ENCODE measurements at places on chromosomes 11 and 22. TPM values are rescaled to one million over a fixed set of nuclear protein-coding genes. Genes with fewer than 3 reads are reported as not detected.

Gene LMF2
- total RNA-seq, result 110 TPM

Gene SLC22A8
- total RNA-seq, result not detected

Gene PKNOX2
- not detected for total RNA-seq

Gene BRSK2
- 0.25 TPM for total RNA-seq

Gene TUBA8
- 27.0 TPM for total RNA-seq

Gene DMC1
- total RNA-seq, result not detected

Gene OR8A1
- not detected for total RNA-seq

Gene ACTN3
- total RNA-seq, result not detected

Gene MS4A2
- total RNA-seq, result 0.60 TPM

Gene F2
- not detected for total RNA-seq

Gene CHCHD10
- total RNA-seq, result 44.0 TPM

- no peak for DNase-seq
These were observed 867 bp downstream of the SPA17 start for GRCh38 chr11:124674571-124674970.

DNA sequence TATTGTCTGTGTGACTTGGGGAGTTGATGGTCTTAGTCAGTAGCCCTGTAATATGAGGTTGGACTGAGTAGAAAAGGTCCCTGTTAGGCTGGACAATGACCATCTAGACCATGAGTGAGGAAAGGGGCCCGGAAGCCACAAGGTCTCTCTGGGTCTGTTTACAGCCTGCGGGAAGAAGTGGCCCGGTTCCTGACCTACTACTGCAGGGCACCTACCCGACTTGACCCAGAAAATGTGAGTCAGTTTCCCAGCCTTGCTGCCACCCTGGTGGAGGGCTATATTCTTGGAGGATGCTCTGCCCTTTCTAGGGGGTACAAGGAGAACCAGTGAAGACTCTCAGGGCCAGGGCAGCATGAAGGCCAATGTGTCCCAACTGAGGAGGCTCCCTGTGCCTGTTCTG lies 3.4 kb downstream of the ACCSL start:
- DNase-seq, result no peak

GRCh38 chr11:69821511-69822040 lies 2.4 kb upstream of the FGF3 start:
- DNase-seq, result no peak

GRCh38 chr11:111526501-111526900 lies 11.9 kb downstream of the HOATZ start:
- DNase-seq, result no peak

DNA sequence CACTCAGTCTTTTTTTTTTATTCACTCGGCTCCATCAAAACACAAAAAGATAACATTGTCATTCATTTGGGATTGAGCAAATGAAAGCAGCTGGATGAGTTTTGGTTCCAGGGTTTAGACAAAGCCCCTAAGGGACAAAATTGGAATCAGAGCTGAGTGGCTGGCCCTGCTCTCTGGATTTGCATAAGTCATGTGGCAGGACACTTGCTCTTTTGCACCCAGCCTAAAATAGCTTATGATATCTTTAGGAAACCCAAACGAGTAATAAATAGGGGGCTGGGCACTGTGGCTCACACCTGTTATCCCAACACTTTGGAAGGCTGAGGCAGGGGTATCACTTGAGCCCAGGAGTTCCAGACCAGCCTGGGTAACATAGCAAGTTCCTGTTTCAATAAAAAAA lies 11.0 kb upstream of the TMEM121B start:
- DNase-seq, result no peak

DNA sequence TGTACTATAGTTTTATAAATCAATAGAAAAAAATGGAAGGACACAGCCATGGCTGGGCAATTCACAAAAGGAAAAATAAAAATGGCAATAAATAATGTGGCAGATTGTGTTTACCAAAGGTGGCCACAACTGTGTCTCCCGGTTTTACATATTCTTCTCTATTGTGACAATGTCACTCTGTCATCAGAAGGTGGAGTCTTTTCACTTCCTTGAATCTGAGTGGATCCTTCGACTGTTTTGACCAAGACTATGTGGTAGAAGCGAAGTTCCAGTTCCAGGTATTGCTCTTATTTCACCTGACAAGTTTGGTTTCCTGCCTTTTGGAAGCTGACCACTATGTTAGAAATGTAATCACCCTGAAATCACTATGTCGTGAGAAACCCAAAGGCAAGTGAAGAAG lies 31.0 kb upstream of the HSD17B12 start:
- no peak for DNase-seq

DNA sequence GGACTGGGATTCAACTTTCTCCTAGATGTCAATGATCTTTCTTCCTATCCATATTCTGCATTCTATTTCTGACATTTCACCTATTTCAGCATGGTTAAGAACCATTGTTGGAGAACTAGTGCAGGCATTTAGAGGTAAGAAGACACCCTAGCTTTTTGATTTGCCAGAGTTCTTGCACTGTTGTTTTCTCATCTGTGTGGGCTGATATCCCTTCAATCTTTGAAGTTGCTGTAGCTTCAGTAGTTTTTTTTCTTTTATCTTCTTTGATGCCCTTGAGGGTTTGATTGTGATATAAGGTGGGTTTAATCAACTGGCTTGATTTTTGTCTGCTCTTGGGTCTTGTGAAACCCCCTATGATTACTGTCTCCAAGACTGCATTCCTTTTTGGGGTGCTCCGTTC lies 502.1 kb downstream of the ETS1 start:
- no peak for DNase-seq

DNA sequence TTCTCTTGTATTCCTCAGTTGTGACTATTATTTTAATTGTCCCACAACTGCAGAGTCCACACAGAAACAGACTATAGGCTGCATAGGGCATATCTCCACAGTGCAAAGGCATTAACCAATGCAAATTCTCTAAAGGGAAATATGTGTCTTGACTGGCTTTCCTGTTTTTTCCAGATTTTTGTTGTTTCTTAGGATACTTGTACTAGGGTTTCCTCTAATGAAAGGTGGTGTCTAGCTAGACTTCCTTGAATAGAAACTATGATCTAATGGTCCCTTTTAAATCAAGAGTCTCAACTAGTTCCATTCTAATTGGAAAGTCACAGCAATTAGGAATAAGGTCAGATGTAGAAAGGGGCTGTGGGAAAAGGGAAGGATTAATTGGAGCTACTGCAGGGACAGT lies 37.6 kb downstream of the SLC36A4 start:
- DNase-seq, result no peak

DNA sequence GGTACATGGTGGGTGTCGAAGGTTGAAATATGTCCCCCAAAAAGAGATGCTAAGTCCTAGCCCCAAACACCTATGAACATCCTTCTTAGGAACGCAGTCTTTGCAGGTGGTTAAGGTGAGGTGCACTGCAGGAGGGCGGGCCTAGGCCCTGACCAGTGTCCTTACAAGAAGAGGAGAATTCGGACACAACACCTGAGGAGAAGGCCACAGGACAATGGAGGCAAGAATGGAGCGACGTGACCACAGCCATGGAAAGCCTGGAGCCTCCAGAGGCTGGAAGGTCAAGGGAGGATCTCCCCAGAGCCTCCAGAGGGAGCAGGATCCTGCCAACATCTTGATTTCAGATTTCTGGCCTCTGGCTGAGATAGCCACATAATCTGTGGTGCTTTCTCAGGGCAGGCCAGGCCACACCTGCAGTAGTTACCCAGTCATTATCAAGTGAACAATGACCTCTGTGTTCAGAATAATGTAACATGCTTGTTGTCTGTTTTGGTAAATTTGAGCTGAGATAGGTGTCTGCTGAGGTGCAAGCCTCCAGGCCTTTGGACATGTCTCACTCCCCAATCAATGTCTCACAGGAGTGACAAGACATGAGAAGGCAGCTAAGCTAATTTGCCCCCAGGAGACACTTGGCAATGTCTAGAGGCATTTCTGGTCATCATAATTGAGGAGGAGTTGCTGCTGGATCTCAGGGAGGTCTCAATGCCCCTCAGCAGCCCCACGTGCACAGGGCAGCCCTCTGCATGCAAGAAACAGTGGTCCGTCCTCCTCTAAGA lies 498.9 kb downstream of the BRD1 start:
- no peak for DNase-seq

DNA sequence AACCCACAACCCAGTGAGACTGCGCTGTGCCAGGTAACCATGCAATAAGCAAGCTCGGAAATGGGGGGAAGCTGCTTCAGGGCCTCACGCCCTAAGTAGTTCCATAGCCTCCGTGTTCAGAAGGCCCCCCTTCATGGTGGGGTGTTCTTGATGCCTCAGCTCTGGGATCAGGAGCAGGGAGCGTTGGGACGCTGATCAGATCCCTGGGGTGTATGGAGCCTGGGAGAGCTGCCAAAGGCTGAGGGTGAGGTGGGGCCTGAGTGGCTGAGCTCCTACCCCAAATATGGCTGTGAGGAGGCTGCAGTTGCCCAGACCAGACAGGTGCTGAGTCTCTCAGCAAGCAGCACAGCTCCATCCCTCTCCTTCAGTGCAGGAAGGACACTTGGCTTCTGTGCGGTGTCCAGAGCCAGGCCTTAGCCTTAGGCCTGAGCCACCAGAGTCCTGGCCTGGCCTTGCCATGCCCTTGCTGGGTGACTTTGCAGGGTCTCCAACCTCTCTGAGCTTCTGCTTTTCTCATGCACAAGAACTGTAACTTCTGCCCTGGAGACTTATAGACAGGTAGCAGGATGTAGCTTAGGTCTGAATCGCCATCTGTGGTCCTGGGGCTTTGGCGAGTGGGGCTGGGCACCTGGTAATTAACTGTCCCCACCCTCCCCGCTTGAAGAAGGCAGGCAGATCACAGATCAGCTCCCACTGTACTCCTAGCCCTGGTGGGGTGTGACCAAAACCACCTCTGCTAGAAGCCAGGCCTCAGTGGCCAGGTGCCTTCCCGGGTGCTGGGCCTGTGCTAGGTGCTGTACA lies 5.3 kb downstream of the MMP11 start:
- no peak for DNase-seq

DNA sequence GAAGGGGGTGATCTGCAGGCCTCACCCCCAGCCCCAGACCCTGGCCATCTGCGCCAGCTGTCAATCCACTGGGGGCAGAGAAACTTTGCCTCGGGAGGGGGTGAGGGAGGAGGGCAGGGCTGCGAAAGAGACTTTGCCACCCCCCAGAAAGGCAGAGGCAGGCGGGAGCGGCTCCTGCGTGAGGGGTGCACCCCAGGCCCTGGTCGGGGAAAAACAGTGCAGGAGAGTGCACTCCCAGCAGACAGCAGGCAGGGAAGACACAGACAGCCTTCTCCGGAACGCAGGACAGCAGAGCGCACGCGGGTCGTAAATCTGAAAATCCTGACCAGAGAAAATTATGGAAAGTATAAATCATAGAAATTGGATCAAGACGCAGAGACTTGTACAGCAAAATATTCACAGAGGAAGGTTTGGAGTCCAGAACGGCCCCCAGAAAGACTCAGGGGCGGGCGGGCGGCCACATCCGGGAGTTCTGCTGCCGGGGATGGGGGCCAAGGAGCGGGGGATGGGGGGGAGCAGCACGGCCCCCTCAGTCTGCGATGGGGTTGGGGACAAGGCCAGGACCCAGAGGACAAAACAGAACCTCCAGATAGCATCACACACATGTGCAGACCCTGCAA lies 8.0 kb upstream of the MRPL23 start:
- DNase-seq, result no peak

DNA sequence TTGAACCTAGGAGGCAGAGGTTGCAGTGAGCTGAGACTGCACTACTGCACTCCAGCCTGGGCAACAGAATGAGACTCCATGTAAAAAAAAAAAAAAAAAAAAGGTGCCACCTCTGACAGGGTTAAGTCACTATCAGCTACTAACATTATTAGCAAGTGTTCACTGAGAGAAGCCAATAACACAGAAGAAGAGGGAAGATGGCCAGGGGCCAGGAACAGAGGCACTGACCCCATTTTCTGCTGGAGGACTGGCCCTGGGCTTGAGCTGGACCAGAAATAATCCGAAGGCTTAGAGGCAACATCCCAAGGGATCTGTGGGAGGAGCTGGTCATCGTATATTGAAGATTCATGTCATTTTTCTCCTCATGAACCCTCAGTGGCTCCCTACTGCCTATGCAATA lies 5.0 kb downstream of the SLC5A1 start:
- DNase-seq, result no peak

DNA sequence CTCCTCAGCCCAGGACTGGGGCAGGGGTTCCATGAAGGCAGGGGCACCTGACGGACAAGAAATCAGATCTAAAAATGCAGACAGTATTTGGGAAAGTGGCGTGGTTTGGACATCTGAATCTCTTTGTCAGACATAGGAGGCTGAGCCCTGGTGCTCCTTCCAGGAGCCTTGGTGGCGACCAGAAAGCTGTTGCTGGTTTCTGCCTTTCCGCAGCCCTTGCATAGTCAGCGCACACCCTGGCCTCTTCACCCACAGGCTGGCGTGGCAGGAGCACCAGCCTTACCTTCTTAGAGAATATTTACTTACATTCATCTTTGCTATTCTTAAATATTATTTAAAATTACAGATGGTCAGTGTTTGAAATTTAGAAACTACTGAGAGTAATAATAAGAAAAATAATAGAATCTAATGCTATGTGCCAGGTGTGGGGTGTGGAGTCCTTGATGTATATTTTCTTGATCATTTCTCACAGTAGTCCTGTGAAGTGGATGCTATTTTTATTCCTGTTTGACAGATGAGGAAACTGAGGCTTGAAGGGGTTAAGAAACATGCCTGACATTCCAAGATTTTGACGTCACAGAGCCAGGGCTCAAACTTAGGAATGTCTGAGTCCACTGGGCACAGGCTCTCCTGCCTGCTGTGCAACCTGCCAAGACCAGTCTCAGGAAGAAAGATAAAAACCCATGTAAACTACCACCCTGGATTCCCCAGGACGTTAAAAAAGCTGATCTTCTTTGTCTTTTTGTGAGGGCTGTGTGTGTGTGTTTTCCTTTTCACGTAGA lies 51.6 kb downstream of the TBC1D22A start:
- DNase-seq, result no peak

- no peak for DNase-seq
These were observed 93.2 kb upstream of the FAT3 start for GRCh38 chr11:92131289-92131865.

DNA sequence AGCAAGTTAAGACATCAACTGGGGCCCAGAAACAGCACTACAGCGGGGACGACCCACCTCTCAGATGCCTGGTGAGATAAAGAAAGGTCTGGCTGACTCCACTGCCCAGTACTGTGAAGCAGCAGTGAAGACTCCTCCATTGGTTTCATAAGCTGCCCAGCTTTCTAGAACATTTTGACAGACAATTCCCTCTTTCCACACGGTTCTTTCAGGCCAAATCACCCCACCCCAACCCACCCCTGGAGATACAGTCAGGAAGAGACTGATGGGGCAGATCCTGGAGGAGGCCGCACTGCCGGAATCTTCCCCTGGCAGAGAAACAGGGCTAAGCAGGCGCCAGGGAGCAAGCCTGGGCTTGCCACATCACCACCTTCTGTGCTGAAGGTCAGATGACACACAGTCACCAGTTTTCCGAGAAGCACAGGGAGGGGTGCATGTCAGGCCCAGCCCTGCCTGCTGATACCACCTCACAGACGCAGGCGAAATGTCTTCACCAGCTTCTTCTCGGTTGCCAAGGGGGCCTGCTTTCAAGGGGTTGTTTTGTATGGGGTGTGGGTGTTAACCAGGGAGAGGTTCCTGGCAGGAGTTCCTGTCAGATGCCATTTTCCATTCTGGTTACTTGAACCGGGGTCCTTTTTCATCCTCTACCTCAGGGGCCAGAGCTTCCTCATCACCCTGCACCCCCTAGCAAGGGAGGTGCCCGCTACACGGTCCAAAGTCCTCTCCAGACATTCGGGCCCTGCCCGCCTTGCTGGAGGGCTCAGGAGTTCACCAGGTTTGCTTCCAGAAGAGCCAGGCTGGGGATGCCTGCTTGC lies 1.4 kb upstream of the NEAT1 start:
- peak; percentile 81 for DNase-seq

Measured in T-helper 17 cell (primary cell).